ENCODE measurements at places on chromosomes 6 and 20.

DNA sequence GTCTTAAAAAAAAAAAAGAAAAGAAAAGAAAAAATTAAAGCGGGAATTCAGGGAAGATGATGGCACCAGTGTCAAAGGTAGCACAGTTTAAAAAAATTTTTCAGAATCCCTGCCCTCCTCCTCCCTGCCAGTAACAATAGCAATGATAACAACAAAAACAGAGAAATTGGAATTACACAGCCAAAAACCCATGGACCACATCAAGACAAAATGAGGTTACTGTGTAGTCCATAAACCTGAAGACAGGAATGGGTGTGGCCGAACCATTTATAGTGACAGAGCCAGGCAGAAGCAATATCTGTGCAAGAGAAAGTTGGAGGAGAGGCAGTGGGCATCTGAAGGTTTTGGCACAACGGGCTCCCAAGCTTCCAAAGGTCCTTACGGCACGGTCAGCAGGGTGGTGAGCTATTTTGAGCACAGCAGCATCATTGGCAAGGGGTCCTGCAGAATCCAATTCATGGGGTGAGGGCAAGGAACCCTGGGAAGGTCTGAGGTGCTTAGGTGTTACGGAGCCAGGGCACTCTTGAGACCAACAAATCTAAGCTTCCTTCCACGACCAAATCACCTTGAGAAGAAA lies 202.3 kb downstream of the GMPR start:
- DNase-seq = no peak

GRCh38 chr6:105382496-105382895 lies 20.4 kb downstream of the PREP start:
- DNase-seq = no peak

- no peak for DNase-seq
These were observed 84.7 kb upstream of the RNF24 start for GRCh38 chr20:4099905-4100675.

DNA sequence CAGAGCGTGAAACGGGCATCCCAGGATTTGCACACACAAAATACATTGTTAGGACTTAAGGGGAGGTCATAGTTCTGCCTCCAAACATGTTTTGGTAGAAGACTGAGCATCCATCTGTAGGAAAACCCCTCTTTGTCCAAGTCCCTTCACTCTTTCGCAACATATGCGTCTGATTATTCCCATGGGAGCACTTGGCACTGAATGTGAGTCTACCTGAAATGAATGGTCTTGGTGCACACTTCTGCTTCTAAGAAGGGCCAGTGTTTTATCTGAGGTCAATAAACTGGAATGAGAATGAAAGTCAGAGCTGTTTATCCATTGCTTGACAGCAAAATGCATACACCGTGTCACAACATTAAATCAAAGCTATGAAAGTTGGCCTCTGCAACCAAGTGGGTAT lies 33.0 kb downstream of the GJA10 start:
- no peak for DNase-seq

DNA sequence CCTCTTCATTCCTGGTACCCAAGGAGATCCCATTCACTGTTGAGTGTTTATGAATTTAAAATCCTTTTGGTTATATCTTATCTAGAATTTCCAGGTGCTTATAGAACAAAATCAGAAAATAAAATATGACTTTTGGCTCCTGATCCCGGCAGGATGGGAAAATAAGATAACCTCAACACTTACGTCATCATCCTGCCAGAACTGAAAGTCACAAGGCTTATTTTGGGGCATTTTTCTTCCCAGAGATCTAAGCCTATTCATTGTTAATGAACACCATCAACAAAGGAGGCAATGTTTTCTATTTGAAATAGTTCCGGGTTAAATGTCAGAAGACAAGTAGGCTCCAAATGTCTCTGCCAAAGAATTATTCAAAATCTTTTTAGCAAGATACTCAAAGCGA lies 580.6 kb downstream of the TFAP2A start:
- DNase-seq = no peak

All from right cardiac atrium (tissue), 5 donors.